Lung (tissue), 17 donors: ENCODE measurements at places on chromosomes 4 and X. TPM values are rescaled to one million over a fixed set of nuclear protein-coding genes. Genes with fewer than 3 reads are reported as not detected.

- H3K4me3 ChIP-seq: no peak overlapping the region
- no peaks in the 10 kb centered on the region for H3K36me3 ChIP-seq
- H3K27ac ChIP-seq: peak overlapping the region; percentile 97
- H3K4me1 ChIP-seq: no peaks in the 10 kb centered on the region
- DNase-seq: no peak
- no peaks in the 10 kb centered on the region for H3K27me3 ChIP-seq
These were observed 277.4 kb upstream of the GATB start for GRCh38 chr4:152038238-152038637.

DNA sequence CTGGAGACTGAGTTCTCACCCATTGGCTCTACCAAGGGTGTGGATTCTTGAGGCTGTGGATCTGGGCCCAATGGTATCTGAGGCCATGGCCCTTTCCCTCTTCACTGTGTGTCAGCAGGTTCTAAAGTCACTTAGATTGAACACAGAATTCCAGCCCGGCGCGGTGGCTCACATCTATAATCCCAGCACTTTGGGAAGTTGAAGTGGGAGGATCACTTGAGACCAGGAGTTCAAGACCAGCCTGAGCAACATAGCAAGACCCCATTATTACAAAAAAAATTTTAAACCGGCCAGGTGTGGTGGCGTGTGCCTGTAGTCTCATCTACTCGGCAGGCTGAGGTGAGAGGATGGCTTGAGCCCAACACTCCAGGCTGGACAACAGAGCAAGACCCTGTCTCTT lies 18.0 kb upstream of the XPNPEP2 start:
- no peak overlapping the region for H3K4me3 ChIP-seq
- no peak for DNase-seq
- H3K4me1 ChIP-seq: no peaks in the 10 kb centered on the region
- no peak overlapping the region for H3K27ac ChIP-seq
- H3K27me3 ChIP-seq: peaks cover 4% of the 10 kb centered on the region

- H3K27ac ChIP-seq: no peak overlapping the region
- H3K4me3 ChIP-seq: no peak overlapping the region
- H3K36me3 ChIP-seq: peaks cover 9% of the 10 kb centered on the region
- H3K27me3 ChIP-seq: no peaks in the 10 kb centered on the region
- no peak for DNase-seq
- H3K4me1 ChIP-seq: no peaks in the 10 kb centered on the region
These were observed 42.3 kb downstream of the NSG1 start for GRCh38 chr4:4428966-4429875.

The VGLL1 gene
- 2.1 TPM for polyA plus RNA-seq

The CT47B1 gene
- not detected for polyA plus RNA-seq

- no peaks in the 10 kb centered on the region for H3K36me3 ChIP-seq
- no peak for DNase-seq
- no peaks in the 10 kb centered on the region for H3K4me1 ChIP-seq
These were observed 11.3 kb upstream of the DRP2 start for GRCh38 chrX:101208152-101208905.

- H3K27me3 ChIP-seq: no peaks in the 10 kb centered on the region
- no peak for DNase-seq
- no peaks in the 10 kb centered on the region for H3K36me3 ChIP-seq
- H3K4me1 ChIP-seq: no peaks in the 10 kb centered on the region
These were observed 111.6 kb upstream of the NWD2 start for GRCh38 chr4:37132975-37133360.

- no peaks in the 10 kb centered on the region for H3K36me3 ChIP-seq
- H3K4me1 ChIP-seq: no peaks in the 10 kb centered on the region
- no peak overlapping the region for H3K4me3 ChIP-seq
- no peak overlapping the region for H3K27ac ChIP-seq
These were observed 595.6 kb upstream of the TENM3 start for GRCh38 chr4:181647396-181648147.

- no peaks in the 10 kb centered on the region for H3K36me3 ChIP-seq
- H3K27ac ChIP-seq: no peak overlapping the region
- H3K4me1 ChIP-seq: peaks cover 10% of the 10 kb centered on the region
- H3K27me3 ChIP-seq: no peaks in the 10 kb centered on the region
These were observed 30.9 kb upstream of the RASGEF1B start for GRCh38 chr4:81502564-81502963.

DNA sequence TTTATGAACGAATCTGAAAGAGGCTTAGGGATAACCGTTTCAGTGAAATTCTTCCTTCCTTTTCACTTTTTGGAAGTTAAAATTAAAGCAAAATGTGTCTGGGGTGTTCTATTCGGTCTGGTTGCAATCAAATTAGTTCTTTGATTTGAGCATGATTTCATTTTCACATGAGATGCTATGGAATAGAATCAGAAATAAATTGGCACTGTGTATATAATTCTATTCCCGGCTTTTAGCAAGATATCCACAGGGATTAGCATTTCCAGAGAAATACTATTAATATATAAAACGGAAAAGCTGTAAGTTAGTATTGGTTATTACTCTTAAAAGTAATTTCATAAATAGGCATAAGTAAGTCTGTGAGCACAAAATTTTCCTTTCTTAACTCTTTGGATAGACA lies 1676.8 kb upstream of the PCDH7 start:
- H3K27ac ChIP-seq: no peak overlapping the region
- DNase-seq: no peak
- no peaks in the 10 kb centered on the region for H3K4me1 ChIP-seq
- H3K36me3 ChIP-seq: no peaks in the 10 kb centered on the region
- no peak overlapping the region for H3K4me3 ChIP-seq
- no peaks in the 10 kb centered on the region for H3K27me3 ChIP-seq

DNA sequence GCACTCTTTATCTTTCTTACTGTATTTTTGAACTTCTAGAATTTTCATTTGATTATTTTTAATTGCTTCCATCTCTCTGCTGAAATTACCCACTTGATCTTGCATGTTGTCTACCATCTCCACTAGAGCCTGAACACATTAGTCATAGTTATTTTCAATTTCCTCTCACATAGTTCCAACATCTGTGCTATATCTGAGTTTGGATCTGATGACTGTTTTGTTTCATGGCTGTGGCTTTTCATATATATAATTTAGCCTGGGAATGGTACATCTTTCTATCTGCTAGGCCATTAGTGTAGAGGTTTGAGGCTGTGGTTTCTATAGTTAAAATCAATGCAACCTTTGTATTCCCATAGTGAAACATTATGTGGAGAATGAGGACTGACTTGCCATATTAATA lies 33.2 kb downstream of the NPY2R start:
- DNase-seq: no peak
- no peaks in the 10 kb centered on the region for H3K4me1 ChIP-seq
- no peaks in the 10 kb centered on the region for H3K27me3 ChIP-seq
- no peak overlapping the region for H3K4me3 ChIP-seq

The PRSS12 gene
- 4.0 TPM for polyA plus RNA-seq

The CDKL2 gene
- polyA plus RNA-seq: 2.7 TPM

The ASB9 gene
- polyA plus RNA-seq: 2.1 TPM

- peak; percentile 74 for DNase-seq
- H3K4me1 ChIP-seq: no peaks in the 10 kb centered on the region
- H3K36me3 ChIP-seq: no peaks in the 10 kb centered on the region
- no peak overlapping the region for H3K4me3 ChIP-seq
- H3K27me3 ChIP-seq: peaks cover 3% of the 10 kb centered on the region
These were observed 34.3 kb downstream of the NALF2 start for GRCh38 chrX:69538321-69538876.

The TAF7L gene
- polyA plus RNA-seq: 0.06 TPM

DNA sequence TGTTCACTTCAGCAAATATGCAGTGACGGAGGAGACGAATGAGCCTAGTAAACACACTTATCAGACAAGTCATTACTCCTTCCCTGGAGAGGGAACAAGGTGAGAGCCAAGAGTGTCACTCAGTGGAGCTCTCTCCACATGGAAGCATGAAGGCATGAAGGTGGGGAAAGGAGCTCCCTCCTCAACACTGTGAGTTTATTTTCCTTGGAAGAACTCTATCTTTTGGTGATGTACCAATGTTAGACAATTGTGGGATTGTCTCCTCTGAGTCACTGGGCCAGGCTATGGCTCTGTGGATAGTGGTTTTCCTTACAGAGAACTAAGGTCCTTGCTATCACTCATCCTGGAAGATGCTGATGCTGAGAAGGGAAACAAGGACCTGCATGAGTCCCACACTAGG lies 200.2 kb downstream of the CPEB2 start:
- no peaks in the 10 kb centered on the region for H3K36me3 ChIP-seq
- no peak overlapping the region for H3K27ac ChIP-seq
- DNase-seq: no peak

DNA sequence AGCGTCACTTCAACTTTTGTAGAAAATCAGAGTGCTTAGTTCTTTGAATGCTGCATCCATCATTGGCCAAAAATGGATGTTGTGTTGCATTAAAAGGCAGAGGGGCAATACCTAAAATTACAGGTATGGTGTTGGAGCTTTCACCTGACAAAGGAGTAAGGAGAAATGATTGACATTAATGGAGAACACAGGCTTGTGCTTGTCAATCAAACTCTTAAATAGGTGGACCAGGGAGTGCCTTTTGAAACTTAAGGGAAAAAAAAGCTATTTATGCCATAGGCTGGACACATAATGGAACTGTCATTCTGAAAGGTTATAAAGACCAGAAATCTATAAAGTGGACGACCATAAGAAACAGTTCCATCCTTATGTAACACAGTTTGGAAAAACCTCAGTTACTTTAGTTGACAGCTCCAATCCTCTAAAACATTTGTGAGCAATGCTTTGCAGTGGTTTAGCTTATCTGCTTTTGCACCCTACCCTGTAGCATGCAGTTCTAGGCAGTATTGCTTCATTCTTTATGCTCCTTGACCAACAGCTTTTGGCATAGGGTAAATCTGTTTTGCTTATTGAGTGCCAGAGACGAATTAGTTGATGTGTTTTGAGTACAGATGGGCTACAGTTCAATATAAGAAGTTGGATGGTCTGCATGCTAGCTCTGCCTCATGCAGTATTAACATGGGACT lies 2.4 kb downstream of the HADH start:
- H3K27ac ChIP-seq: no peak overlapping the region
- H3K4me3 ChIP-seq: no peak overlapping the region
- no peaks in the 10 kb centered on the region for H3K27me3 ChIP-seq

The ARMCX1 gene
- 10.1 TPM for polyA plus RNA-seq

The NLRP2B gene
- not detected for polyA plus RNA-seq

DNA sequence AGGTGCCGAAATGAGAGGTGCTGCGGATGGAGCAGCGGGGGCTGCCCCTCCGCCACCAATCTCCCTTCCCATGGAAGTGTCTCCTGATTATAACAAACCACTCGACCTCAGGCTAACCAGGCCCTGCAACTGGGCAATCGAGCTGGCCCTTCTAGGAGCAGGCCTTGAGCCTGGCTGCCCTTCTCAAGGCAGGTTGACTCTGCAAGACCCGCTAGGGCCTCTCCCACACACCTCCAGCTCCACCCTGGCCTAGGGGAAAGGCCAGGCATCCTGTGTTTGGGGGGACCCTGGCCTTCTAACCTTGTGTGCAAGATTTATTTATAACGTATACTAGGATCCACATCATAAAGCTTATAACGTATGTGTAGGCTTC lies 3.7 kb upstream of the BCOR start:
- no peaks in the 10 kb centered on the region for H3K36me3 ChIP-seq
- peaks cover 5% of the 10 kb centered on the region for H3K27me3 ChIP-seq
- no peaks in the 10 kb centered on the region for H3K4me1 ChIP-seq
- DNase-seq: no peak

The GDI1 gene
- polyA plus RNA-seq: 116 TPM

The AGA gene
- 13.3 TPM for polyA plus RNA-seq

DNA sequence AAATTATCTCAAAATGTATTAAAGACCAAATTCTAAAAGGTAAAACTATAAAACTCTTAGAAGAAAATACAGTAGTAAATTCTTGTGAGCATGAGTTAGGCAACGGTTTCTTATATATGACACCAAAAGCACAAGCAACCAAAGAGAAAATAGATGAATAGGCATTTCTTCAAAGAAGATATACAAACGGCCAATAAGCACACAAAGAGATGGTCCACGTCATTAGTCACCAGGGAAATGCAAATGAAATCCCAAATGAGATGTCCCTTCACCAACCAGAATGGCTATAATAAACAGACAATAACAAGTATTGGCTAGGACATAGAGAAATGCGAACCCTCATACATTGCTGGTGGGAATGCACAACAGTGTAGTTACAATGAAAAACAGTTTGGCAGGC lies 44.6 kb downstream of the RAB33A start:
- H3K27me3 ChIP-seq: no peaks in the 10 kb centered on the region
- H3K4me3 ChIP-seq: no peak overlapping the region
- no peak overlapping the region for H3K27ac ChIP-seq
- H3K4me1 ChIP-seq: no peaks in the 10 kb centered on the region
- H3K36me3 ChIP-seq: peaks cover 2% of the 10 kb centered on the region
- no peak for DNase-seq

The CLGN gene
- 0.87 TPM for polyA plus RNA-seq

DNA sequence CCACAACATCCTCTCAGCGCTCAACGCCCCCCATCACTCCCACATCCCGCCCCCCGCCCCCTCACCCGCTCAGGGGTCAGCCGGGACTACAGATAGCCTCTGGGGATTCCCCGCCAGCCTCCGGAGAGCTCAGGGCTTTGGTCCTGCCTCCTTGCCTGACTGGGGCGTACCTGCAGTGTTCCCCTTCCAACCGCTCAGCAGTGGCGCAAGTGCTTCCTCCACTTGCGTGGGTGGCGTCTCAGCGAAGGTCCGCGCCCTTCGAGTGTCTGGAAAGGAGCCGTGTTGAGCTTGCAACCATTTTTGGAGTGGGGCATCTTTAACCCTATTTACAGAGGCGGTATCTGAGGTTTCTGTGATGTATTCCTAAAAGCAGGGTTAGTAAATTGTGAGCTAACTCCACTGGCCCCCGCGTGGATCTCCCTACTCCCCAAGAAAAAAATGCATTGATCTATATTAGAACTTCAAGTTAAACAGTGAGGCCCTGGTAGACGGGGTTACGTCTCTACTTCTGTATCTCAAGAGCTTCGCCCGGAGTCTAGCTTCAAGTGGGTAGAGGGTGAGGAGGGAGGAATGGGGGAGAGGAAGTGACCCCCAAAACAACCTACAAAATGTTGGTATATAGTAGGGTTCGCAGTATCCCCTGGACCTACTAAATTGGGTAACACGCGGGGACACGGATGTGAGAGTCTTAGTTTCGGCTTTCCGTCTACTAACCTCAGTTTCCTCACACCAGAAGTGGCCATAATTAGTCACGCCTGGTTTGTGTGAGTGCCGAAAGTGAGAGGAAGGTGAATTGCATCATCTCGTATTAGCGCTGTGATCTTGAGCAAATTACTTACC lies 16.1 kb downstream of the NKX3-2 start:
- no peak overlapping the region for H3K27ac ChIP-seq
- peaks cover 99% of the 10 kb centered on the region for H3K27me3 ChIP-seq
- H3K36me3 ChIP-seq: no peaks in the 10 kb centered on the region
- DNase-seq: no peak

DNA sequence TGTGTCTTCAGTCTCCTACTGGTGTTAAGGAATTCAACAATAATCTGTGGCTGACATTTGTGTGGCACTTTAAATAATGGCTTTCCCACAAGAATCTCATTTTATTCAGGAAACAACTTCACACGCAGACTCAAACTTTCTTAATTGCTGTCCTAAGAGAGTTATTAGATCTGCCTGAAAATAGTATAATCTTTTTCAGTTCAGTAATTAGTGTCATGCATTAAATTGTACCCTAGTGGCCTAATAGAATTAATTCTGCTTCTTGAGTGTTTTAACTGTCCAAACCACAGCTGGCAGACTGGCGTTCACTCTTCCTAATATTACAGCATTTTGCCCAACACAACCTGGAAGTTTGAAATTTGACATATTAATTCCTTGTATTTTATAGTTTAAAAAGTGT lies 107.1 kb downstream of the GRIA2 start:
- no peak overlapping the region for H3K4me3 ChIP-seq
- DNase-seq: no peak
- H3K36me3 ChIP-seq: no peaks in the 10 kb centered on the region
- no peaks in the 10 kb centered on the region for H3K4me1 ChIP-seq

The EFHC2 gene
- polyA plus RNA-seq: 2.4 TPM

GRCh38 chr4:70754990-70755688 lies 33.4 kb downstream of the RUFY3 start:
- peaks cover 1% of the 10 kb centered on the region for H3K36me3 ChIP-seq
- H3K4me3 ChIP-seq: no peak overlapping the region
- H3K27ac ChIP-seq: no peak overlapping the region
- DNase-seq: no peak

The RBMX2 gene
- 12.1 TPM for polyA plus RNA-seq
